ENCODE measurements at places on chromosomes 2 and 18. TPM values are rescaled to one million over a fixed set of nuclear protein-coding genes. Genes with fewer than 3 reads are reported as not detected.

DNA sequence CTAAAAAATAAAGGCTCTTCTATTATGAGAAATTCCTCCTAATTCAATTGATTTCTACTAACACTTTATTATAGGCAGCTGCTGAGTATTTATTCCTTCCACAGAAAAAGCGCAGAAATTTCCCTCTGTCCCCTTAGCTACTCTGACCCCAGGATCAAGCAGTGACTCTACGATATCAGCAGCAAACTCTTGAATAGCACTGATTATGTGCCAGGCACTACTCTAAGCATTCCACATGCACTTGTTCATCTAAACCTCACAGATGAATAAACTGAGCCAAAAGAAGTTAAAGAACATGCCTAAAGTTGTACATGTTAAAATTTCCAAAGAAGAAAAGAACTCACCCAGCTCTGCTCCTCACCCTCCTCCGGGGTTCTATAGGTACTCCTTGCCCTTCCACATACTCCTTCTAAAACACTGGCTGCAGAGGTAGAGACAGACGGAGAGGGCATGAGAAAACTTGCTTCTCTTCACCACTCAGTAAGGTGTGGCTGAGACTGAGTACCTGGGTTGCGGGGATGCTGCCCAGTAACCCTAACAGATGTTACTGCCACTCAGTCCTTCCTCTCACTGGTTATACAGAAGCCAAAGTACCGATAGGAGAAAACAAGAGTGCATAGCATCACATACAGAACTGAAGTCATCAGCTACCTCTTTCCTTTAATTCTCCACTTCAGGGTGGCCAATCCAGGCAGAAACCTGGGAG, 9.9 kb downstream of the C1D start:
- no peak for DNase-seq

EMILIN1 gene
- total RNA-seq = 0.80 TPM

DNA sequence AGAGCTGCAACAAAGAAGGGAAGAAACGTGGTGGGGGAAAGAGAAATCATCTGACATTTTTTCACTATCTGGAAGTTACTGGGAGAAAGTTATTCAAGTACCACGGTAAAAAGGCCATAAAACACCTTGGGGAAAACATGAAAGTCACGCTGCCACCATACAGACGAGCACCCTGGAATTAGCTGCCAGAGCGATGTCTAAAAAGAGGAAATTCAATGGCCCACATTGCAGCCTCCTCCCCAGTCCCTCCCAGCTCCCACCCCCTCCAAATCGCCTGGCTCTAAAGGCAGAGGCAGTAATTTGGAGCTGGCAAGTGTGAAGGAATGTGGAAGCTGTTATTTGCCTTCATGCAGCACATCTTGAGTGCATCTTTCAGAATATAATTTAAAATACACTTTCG, 192.0 kb downstream of the ALK start:
- DNase-seq = no peak

KHK gene
- total RNA-seq = 5.5 TPM

DNA sequence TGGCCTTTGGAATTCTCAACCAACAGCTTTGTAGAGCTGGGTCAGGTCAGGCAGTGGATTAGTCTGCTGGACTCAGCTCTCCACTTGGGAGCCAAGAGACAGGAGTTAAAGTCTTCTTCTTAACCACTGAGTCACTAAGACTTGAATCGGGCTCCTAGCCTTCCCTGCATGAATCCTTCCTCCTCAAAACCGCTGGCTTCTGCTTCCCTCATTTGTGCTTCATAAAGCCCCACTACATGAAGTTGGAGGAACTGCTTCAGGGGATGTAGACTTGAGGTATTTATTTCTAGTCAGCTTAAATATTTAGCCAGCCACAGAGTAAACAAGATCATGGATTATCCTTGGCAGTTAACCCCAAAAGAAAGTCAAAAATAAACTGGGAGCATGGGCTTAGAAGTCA, 536.3 kb upstream of the TNP1 start:
- DNase-seq = no peak

GRCh38 chr2:48445091-48445725, 84.7 kb upstream of the STON1 start:
- no peak for DNase-seq

LHCGR gene
- not detected for total RNA-seq

NAT8 gene
- total RNA-seq = not detected

ABCG8 gene
- not detected for total RNA-seq

Data from epithelial cell of proximal tubule (primary cell).